ENCODE measurements at places on chromosomes 6 and 20. TPM values are rescaled to one million over a fixed set of nuclear protein-coding genes. Genes with fewer than 3 reads are reported as not detected.

DNA sequence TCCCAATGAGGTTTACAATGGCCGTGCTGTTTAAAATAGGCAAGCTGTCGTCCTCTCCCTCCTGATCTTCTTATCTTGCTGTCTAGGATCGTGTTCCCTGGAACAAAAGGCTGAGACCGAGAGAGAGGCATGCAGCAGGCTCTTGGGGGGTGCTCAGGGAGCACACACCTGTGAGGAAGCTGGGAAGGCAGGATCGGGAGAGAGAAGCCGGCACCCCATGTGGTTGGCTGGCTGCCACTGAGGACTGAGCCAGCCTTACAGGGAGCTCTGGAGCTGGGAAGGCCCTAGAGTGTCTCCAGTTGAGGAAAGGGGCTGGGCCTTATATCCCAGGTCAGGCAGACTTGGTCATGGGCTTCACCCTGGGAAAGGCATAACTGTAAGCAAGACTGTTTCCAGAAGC lies 184.2 kb downstream of the LY86 start:
- H3K4me1 ChIP-seq = peaks cover 2% of the 10 kb centered on the region
- DNase-seq = no peak
- H3K27ac ChIP-seq = no peak overlapping the region
- no peak overlapping the region for H3K4me3 ChIP-seq

Gene PLEKHG1
- 1.8 TPM for total RNA-seq

Gene CTCFL
- total RNA-seq = not detected

GRCh38 chr6:36594816-36595643 lies 868 bp downstream of the SRSF3 start:
- no peak for DNase-seq
- H3K36me3 ChIP-seq = peaks cover 60% of the 10 kb centered on the region
- H3K4me1 ChIP-seq = peaks cover 33% of the 10 kb centered on the region
- H3K27me3 ChIP-seq = no peaks in the 10 kb centered on the region

DNA sequence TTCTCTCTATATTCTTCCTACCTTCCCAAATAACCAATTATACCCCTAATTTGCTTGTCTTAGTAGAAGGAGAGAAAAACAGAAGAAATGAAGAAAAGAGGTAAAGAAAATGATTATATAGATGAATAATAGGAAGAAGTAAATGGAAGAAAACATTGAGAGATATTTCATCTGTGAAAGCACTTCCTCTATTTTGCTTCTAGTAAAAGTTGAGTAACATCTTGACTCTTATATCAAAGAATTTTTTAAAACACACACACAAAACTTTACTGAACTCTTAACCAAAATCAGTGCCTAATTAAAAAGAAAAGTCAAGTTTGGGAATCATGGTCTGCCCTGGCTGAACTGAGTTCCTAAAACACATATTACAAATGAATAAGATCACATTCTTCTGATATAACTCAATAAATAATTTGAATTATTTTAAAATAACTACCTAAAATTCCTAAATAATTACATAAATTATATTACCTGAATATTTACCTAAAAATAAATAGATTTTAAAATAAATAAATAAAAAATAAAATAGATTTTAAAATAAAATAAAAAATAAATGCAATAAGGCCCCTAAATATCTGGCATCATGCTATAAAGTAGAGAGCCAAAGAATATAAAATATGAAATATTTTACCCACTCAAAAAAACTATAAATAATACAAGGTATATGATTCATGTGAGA lies 8.8 kb downstream of the SLC17A2 start:
- peaks cover 8% of the 10 kb centered on the region for H3K36me3 ChIP-seq
- no peak overlapping the region for H3K4me3 ChIP-seq
- no peak overlapping the region for H3K27ac ChIP-seq
- peaks cover 32% of the 10 kb centered on the region for H3K4me1 ChIP-seq
- no peak for DNase-seq

GRCh38 chr6:170127151-170127550 lies 163.7 kb downstream of the DLL1 start:
- no peak for DNase-seq

DNA sequence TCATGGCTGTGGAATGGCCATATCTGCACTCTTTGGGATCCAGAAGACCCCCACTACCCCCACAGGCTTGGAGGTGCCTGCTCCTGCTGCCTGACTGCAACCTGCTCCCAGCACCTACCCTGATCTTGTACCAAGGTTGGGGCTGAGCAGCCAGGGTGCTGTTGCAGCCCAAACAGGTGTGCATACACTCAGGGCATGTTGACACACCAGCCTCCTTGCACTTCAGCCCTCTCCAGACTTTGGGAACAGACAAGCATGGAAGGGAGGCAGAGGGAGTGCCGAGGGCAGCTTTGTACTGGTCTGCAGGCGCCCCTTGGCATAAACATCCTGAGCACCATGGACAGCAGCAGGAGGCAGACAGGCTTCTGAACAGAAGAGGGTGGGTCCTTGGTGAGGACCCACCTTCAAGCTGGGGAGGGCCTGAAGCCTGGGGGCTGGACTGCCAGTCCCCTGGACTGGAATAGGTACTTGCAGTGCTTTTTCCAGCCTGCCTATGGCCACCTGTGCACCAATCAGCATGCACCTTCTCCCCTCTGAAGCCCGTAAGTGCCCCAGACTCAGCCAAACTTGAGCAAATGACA lies 1675.8 kb downstream of the HACE1 start:
- H3K27ac ChIP-seq = no peak overlapping the region
- no peaks in the 10 kb centered on the region for H3K27me3 ChIP-seq
- no peaks in the 10 kb centered on the region for H3K4me1 ChIP-seq
- H3K36me3 ChIP-seq = no peaks in the 10 kb centered on the region
- H3K4me3 ChIP-seq = no peak overlapping the region

DNA sequence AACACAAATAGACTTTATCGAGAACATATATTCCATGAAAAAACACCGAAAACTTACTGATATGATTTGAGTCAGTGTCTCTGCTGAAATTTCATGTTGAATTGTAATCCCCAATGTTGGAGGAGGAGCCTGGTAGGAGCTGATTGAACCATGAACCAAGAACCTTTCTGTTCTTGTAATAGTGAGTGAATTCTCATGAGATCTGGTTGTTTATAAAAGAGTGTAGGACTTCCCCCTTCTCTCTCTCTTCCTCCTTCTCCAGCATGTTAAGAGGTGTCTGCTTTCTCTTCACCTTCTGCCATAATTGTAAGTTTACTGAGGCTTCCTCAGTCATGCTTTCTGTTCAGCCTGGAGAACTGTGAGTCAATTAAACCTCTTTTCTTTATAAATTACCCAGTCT lies 1289.3 kb upstream of the CITED2 start:
- H3K27ac ChIP-seq = no peak overlapping the region
- H3K36me3 ChIP-seq = no peaks in the 10 kb centered on the region
- peaks cover 5% of the 10 kb centered on the region for H3K27me3 ChIP-seq
- H3K4me3 ChIP-seq = no peak overlapping the region

GRCh38 chr20:761418-762381 lies 6.6 kb downstream of the SLC52A3 start:
- no peak overlapping the region for H3K27ac ChIP-seq
- no peaks in the 10 kb centered on the region for H3K4me1 ChIP-seq
- peaks cover 3% of the 10 kb centered on the region for H3K27me3 ChIP-seq
- no peak for DNase-seq
- H3K36me3 ChIP-seq = no peaks in the 10 kb centered on the region

Gene EPB41L1
- total RNA-seq = 0.41 TPM
